ENCODE measurements at places on chromosomes 16 and 17. TPM values are rescaled to one million over a fixed set of nuclear protein-coding genes. Genes with fewer than 3 reads are reported as not detected.

- no peak overlapping the region for H3K27ac ChIP-seq
- peaks cover 2% of the 10 kb centered on the region for H3K4me1 ChIP-seq
- no peak overlapping the region for H3K4me3 ChIP-seq
- DNase-seq, result no peak
Measured at GRCh38 chr17:59520251-59520650, 45.2 kb upstream of the DHX40 start.

GRCh38 chr16:6560306-6561100 lies 772.1 kb upstream of the RBFOX1 start:
- H3K27me3 ChIP-seq, result peaks cover 20% of the 10 kb centered on the region
- peaks cover 3% of the 10 kb centered on the region for H3K4me1 ChIP-seq
- no peaks in the 10 kb centered on the region for H3K36me3 ChIP-seq
- H3K27ac ChIP-seq, result no peak overlapping the region

DNA sequence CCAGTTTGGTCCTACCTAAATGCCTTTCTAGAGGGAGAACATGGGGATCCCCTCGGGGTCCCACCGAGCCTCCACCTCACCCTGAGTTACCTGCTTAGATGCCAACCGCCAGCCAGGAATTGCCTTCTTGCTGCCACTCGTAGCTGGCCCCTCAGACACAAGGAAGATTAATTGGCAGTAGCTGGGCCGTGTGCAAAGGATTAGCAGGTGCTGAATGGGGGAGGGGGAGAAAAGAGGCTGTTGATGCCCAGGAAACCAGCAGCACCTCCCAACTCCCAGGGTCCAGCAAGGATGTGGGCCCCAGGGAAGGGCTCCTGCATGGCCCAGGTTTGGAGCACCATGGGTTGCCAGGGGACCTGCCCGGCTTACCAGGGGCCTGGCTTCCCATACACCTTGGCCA lies at the start of gene CNGB1:
Gene CNGB1 (minus strand): TSS at position 159 of the 400 bp plus-strand sequence. CDS start 3,842 bp downstream, outside the sequence.
- no peaks in the 10 kb centered on the region for H3K36me3 ChIP-seq
- H3K4me1 ChIP-seq, result peaks cover 2% of the 10 kb centered on the region
- no peak within 1 kb of the TSS for H3K4me3 ChIP-seq

DNA sequence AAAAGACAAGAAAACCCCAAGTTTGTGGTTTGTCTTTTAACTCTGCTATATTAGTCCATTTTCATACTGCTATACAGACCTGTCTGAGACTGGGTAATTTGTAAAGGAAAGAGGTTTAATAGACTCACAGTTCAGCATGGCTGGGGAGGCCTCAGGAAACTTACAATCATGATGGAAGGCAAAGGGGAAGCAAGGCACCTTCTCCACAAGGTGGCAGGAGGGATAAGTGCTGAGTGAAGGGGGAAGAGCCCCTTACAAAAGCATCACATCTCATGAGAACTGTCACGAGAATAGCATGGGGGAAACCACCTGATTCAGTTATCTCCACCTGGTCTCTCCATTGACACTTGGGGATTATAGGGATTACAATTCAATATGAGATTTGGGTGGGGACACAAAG lies 13.5 kb upstream of the ADAM11 start:
- no peak for DNase-seq
- no peaks in the 10 kb centered on the region for H3K27me3 ChIP-seq
- H3K36me3 ChIP-seq, result peaks cover 5% of the 10 kb centered on the region
- no peaks in the 10 kb centered on the region for H3K4me1 ChIP-seq
- H3K27ac ChIP-seq, result no peak overlapping the region
- H3K4me3 ChIP-seq, result no peak overlapping the region

- peaks cover 1% of the 10 kb centered on the region for H3K36me3 ChIP-seq
- no peak overlapping the region for H3K4me3 ChIP-seq
- no peak for DNase-seq
- peak overlapping the region; percentile 54 for H3K27ac ChIP-seq
- H3K4me1 ChIP-seq, result peaks cover 19% of the 10 kb centered on the region
Measured at GRCh38 chr16:85587762-85588556, 25.2 kb upstream of the GSE1 start.

DNA sequence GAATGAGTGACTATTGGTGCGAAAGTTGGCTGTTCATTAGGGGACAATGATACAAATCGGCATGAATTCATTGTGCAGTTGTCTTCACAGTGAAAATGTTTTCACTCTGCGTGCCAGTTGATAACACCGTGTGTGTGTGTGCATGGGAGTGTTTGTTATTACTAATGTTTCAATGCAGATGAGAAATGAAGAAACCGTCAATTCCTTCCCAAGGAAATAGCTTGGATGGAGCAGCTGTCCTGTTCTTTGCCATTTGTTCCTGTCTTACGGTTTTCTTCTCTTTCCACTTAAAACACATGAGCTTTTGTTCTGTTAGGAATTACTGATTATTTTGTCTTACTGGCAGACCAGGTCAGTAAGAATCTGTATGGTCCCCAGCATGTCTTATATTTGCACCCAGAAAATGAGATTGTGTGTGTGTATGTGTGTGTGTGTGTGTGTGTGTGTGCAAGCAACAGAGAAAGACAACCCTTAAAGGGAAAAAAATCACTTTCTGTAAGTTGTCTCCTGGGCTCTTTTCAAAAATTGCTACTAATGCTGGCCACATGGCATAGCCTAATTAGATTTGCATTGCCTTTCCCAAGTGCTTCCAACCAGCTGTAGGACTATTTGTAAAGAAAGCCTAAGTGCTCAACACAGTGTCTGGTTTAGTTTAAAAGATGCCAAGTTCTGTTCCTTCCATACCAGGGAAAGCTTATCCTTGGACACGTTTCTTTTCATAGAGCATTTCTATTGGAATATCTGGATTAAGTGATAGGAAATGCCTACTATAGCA lies 23.8 kb downstream of the SHISA9 start:
- H3K27ac ChIP-seq, result no peak overlapping the region
- peaks cover 4% of the 10 kb centered on the region for H3K27me3 ChIP-seq
- H3K4me3 ChIP-seq, result no peak overlapping the region

DNA sequence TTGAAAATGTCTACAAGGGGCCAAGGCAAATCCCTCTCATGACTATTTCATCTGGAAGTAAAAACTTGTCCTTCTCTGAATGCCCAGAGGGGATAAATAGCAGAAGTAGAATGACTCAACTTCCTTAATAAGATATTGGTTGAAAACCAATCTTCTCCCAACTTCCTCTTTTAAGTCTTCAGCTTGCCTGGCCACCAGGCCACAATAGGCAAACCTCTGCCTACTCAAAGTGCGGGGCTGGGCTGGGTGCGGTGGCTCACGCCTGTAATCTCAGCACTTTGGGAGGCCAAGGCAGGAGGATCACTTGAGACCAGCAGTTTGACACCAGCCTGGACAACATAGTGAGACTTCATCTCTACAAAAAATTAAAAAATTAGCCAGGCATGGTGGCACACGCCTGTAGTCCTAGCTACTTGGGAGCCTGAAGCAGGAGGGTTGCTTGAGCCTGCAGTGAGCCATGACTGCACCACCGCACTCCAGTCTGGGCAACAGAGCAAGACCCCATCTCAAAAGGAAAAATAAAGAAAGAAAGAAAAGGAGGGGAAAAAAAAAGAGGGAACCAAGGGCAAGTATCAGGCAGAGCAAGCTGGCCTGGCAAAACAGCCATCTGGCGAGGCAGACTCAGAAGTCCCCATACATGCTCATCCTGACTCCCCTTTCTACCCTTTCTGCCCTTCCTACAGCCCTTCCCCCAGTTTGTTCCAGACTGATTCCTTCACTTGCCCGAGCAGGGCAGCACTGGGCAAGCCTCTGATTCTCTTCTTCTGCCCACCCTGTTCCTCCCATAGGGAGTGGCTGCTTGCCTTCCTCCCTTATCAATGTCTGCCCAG lies 20.6 kb downstream of the MAP3K14 start:
- no peaks in the 10 kb centered on the region for H3K27me3 ChIP-seq

PRM3 gene
- total RNA-seq, result not detected

GP1BA gene
- total RNA-seq, result not detected
